ENCODE measurements at places on chromosomes 11 and 22.
A peak's percentile ranks its signal among the peaks of the same experiment; 100 is the strongest.

DNA sequence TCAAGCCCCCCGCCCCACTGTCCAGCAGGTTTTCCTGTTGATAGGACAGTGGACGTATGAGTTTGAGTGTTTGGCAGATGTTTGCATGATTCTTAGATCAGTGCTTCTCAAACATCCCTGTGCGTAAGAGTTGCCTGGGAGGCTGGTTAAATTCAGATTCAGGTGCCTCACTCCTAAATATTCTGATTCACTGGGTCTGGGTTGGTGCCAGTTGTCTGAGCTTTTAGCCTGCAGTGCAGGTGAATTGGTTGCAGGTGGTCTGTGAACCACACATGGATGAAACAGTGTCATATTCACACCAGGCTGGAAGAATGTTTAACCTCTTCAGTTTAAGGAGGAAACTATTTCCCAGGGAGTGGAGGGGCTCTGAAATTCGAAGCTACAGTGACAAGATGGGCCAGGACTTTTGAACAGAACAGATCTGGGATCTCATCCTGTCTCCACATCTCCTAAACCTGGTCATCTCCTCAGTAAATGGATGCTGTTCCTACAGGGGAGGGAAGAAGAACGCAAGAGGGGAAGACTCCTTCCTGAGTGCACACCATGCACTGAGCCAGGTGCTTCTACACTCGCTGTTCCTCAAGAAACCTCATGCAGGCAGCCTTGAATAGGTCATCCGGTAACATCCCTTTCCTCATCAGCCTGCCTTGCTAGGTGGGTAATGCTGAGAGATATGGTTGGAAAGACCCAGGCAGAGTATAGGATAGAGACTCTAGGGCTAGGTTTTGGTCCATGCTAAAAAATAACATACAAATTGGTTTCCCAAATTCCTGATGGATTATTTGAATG lies 47.8 kb downstream of the TEAD1 start:
- DNase-seq = no peak

DNA sequence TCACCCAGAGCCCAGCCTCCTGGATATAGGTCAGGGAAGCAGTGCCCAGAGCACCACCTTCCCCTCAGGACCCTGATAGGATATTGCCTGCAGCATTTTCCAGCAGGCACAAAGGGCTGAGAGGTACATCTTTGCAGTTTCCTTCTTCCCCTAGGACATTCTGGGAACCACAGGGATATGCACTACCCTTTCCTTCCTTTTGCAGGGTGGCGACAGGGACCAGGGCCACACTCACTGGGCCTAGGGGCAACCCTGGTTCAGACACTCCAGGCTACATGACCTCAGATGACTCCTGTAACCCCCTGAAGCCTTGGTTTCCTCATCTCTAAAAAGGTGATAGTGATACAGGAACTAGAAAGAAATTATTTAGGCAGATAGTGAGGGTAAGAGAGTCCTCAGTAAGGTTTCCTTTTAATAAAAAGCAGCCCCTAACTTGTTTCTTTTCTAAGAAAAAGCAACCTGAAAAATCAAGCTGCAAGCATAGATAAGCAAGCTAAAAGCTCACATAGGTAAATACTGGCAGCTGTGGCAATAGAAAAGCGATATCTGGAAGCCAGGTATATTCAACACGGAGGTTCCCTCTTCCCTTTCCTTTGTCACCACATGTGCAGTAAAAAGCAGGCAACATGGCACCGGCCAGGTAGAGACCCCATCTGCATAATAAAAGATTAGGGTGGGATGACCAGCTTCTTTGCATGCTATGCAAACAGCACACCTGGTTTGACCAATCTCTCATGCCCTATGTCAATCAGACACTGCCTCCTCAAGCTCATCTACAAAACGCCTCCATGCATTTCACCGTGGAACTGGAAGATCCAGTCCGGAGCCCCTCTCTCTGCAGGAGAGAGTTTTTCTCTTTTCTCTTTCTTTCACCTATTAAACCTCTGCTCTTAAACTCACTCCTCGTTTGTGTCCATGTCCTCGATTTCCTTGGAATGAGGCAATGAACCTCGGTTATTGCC lies 13.2 kb upstream of the MRGPRX2 start:
- DNase-seq = no peak

DNA sequence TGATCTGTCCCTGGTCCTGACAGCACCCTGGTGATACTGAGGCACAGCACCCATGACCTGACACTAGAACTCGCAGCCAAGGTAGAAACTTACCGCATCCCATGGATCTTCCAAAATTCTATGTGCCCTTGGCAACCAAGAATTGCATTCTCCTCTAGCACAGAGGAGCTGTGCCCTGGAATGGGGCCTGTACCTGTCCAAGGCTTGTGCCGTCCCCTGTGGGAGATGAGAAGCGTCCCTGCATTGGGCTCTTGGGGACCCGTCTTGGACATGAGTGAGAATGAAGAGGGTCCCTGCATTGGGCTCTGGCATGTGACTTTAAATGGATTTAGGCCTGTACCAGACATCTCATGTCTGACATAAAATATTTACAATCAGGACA lies 67.1 kb downstream of the GGTLC2 start:
- DNase-seq = no peak

- peak; percentile 16 for DNase-seq
Measured at GRCh38 chr22:19149047-19149883, 827 bp downstream of the GSC2 start.

- no peak for DNase-seq
Measured at GRCh38 chr11:12455938-12456337, 78.6 kb downstream of the PARVA start.

GRCh38 chr11:97237151-97237550 lies 847.3 kb downstream of the JRKL start:
- no peak for DNase-seq

Measured in stimulated activated CD8-positive, alpha-beta memory T cell treated with anti-CD3 and anti-CD28 coated beads, Interleukin-15, amount 100 ng/mL, for 48 hours (primary cell).